ENCODE measurements at places on chromosomes 4 and X.

- DNase-seq = no peak
Measured at GRCh38 chr4:184007891-184008290, 102.8 kb downstream of the STOX2 start.

DNA sequence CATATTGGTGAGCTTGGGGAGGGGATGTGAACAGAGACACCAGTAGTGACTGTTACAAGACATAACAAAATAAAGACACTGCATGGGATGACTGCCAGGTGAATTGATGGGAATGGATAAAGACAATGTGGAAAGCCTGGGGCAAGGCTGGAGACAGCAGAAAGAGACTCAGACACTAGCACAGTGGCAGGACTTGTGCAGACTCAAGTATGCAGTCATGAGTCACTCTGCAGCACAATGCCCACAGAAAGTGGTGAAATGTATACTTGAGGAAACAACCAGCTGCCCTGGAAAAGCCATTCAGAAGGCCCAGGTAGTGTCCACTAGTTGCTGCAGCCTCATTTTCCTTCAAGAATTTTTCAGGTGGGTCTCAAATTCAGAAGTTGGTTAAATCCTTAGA lies 452.3 kb downstream of the MID1IP1 start:
- DNase-seq = no peak

GRCh38 chr4:504076-504475 lies 5.1 kb downstream of the PIGG start:
- no peak for DNase-seq

DNA sequence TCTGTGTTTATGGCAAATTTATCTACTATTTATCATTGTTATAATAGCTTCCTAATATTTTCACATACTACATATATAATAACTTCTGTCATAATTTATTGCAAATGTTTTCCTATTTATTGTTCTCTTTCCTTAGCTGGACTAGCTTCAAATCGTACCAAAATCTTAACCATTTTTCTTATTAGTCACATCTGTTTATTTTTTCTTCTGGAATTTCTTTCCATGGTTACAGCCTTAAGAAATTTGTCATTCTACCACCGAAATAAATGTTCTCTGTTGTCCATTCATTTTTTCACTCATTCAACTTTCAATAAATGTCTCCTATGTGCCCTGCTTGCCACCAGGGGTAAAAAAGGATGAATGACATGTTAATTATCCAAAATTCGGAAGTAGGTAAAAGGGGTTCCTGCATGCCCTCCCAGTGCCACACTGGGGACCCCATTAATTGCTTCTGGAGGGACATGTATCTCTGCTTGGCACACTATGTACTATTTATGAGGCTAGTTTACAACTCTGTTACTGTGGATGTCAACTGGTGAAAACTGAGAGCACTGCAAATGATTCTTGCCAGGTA lies 182.1 kb downstream of the SH3KBP1 start:
- DNase-seq = no peak

- DNase-seq = no peak
Measured at GRCh38 chr4:115852767-115853091, 739.3 kb upstream of the NDST4 start.

Measured in NCI-H2107 (cell line).